Epithelial cell of esophagus (primary cell): ENCODE measurements at places on chromosomes 11 and 22.

DNA sequence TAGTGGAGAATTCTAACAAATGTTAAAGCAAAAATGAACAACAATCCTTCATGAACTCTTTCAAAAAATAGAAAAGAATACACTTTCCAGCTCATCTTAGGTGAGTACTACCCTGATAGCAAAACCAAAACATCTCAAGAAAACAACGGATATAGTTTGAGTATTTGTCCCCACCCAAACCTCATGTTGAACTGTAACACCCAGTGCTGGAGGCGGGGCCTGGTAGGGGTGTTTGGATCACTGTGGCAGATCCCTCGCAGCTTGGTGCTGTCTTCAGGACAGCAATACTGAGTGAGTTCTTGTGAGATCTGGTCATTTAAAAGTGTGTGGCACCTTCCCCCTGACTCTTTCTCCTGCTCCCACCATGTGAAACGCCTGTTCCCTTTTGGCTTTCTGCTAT is 27.0 kb downstream of the NCAPD3 start:
- no peak for DNase-seq

DNA sequence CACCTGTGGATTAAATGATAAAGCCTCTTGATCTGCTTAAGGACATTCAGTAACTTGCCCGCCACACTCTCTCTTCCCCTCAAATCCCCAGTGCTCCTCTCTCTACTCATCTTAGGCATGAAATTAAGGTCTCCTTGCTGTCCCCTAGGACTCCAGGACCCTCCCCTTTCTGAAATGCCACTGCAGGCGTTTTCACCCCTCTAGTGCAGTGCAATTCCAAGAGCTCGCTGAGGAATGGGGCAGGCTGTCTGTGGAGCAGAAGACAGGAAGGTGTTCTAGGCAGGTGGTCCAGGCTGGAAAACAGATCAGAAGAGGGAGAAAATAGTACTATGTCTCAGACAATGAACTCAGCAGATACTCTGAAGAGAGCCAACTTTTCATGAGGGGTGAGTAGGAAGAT is 55.8 kb upstream of the ARHGAP42 start:
- DNase-seq = no peak

GRCh38 chr22:31840585-31840984 is 86.8 kb downstream of the DEPDC5 start:
- no peak for DNase-seq

- DNase-seq = no peak
These were observed 3.1 kb downstream of the CERK start for GRCh38 chr22:46734830-46735453.

GRCh38 chr11:102234779-102235439 is 82.4 kb upstream of the BIRC3 start:
- no peak for DNase-seq

- peak; percentile 72 for DNase-seq
These were observed 1.7 kb downstream of the CYB5R2 start for GRCh38 chr11:7671347-7672215.

DNA sequence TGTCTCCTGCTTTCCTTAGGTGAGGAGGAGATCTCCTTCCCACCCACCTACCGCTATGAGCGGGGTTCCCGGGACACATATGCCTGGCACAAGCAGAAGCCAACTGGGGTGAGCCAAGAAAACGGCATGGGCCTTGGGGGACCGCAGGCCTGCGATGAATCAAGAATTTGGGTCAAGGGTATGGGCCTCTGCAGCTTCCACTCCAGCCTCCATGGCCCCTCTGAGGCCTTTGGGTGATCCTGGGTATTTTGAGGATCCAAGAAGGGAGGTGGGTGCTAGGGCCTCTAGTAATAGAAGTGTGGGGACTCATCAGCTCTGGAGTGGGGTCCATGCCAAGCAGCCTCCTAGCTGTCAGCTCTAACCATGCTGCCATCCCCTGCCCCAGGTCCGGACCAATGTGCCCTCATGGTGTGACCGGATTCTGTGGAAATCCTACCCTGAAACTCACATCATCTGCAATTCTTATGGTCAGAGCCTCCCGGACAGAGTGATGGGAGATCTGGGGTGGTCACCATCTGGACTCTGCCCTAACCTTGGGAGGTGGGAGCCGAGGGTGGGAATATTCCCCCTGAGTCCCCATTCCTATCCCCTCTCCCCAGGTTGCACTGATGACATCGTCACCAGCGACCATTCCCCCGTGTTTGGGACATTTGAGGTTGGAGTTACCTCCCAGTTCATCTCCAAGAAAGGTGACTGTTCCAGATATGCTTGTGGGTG is 8.6 kb downstream of the INPPL1 start:
- DNase-seq = no peak

DNA sequence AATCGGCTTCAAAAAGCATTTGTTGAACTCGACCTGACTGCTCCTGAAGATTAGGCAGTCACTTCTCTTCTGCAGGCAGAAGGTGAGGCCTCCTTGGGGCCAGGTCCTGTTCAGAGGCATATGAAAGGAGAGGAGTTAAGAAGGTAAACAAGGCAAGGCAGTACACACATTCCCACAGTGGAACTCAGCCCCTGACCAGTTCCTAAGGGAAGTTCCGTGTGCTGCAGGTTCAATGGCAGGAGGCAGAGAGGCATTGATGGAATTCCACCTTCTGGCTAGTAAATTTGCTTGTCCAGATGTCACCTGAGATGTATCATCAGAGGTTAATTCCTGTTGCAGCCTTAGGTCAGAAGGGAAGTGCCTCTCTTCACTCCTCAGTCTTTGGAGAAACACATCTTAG is 337.0 kb upstream of the MTNR1B start:
- DNase-seq = no peak

- no peak for DNase-seq
These were observed 13.2 kb downstream of the IGLL1 start for GRCh38 chr22:23566705-23567475.

- DNase-seq = no peak
These were observed 22.9 kb downstream of the MS4A6E start for GRCh38 chr11:60349990-60350389.

DNA sequence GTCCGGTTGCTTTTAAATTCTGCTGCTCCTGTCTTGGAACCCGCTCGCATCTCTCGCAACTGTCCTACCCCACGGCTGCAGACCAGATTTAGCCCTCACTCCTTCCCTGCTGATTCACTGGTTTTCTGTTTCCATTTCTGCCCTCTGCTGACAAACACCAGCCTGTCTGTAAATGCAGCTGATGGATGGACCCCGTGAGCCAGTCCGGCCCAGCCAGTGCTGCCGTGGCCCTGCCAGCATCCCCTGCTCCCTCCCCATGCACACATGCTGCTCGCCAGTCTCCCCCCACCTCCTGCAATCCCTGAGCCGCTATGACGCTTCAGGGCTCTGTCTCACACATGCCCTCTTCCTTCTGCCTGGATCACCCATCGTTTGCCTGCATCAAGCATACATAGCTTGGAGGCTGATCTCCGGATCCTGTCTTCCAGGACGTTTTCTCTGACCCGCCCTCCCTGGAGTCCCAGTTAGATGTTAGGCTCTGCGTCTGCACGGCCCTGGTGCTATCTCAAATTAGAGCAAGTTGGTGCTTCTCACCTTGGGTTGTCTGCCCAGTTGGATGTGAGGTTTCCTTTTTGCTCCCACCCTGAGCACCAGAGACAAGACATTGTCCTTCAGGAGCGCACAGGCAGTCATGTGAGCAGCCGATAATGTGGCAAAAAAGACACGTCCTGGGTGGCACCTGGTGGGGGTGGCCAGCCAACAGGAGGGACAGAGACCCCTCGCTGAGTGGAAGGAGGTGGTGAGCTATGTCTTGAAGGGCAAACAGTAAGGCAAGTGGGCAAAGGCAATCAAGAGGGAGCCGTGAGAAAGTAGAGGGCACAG is 4.3 kb upstream of the ACR start:
- no peak for DNase-seq

- peak; percentile 61 for DNase-seq
These were observed 600 bp downstream of the FCHSD2 start for GRCh38 chr11:73141309-73142127.

- DNase-seq = no peak
These were observed 374.6 kb upstream of the B3GAT1 start for GRCh38 chr11:134786636-134787035.

DNA sequence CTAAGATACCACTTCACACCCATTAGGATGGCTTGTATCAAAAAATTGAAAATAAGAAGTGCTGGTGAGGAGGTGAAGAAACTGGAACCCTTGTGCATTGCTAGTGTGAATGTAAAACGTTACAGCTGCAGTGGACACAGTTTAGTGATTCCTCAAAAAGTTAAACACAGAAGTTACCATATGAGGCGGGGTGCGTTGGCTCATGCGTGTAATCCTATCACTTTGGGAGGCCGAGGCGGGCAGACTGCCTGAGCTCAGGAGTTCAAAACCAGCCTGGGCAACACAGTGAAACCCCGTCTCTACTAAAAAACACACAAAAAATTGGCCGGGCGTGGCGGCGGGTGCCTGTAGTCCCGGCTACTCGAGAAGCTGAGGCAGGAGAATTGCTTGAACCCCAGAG is 43.5 kb downstream of the SGSM3 start:
- no peak for DNase-seq

GRCh38 chr11:78429660-78430059 is 12.0 kb upstream of the GAB2 start:
- DNase-seq = no peak

- no peak for DNase-seq
These were observed 1.5 kb downstream of the ACY3 start for GRCh38 chr11:67648796-67649613.

DNA sequence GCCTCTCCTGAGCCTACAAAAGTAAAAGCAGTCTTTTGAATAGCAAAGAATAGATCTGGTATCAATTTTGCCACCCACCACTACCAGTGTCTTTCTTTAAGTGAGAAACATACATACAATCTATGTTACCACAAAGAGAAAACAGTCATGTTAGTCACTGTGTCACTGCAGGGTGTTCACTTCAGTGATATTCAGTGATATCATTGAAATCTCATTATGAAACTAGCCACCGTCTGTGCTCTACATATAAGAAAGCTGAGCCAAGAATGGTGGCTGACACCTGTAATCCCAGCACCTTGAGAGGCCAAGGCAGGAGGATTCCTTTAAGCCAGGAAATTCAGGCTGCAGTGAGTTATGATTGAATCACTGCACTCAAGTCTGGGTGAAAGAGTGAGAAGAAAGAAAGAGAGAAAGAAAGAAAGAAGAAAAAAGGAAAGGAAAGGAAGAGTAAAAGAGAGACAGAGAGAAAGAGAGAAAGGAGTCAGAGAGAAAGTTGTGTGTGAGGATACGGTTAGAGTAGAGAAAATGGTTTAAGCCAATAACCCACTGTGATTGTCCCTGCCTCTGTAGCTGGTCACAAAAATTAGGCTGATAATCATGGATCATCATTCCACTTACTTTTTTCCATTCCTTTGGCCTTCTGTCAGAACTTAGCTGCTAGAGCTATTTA is 847.1 kb downstream of the FAM181B start:
- no peak for DNase-seq

GRCh38 chr11:113587308-113587739 is 112.1 kb upstream of the DRD2 start:
- DNase-seq = peak; percentile 45

- DNase-seq = no peak
These were observed 18.0 kb downstream of the FAM227A start for GRCh38 chr22:38638216-38638615.

DNA sequence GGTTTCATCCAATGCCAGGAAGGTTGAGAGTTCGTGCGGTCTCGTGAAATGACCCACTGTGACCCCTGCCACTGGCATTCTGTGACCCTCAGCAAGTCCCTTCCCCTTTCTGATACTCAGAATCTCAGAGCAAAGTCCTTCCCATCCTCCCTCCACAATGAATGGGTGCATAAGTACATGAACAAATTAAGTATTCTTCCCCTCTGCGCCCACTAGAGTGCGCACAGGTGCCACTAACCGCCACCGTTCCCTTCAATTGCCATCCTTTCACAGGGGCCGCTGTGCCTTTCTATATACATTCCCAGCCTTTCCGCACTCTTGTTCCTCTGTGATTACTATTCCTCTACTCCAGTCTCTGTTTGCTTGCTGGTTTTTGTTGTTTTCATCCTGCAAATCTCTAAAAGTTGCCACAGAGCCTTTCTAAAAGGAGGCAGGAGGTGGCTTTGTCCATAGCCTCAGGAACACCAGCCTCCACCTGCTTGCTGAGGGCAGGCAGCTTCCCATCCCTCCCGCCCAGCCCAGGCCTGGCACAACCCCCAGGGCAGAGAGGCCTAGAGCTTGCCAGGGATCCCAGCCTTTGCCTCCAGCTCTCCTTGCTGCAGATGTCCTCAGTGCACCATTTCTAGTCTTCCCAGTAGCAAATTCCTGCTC is 6.7 kb upstream of the AP1B1 start:
- peak; percentile 78 for DNase-seq

GRCh38 chr22:41939981-41940831 is 6.7 kb downstream of the CENPM start:
- DNase-seq = peak; percentile 35

DNA sequence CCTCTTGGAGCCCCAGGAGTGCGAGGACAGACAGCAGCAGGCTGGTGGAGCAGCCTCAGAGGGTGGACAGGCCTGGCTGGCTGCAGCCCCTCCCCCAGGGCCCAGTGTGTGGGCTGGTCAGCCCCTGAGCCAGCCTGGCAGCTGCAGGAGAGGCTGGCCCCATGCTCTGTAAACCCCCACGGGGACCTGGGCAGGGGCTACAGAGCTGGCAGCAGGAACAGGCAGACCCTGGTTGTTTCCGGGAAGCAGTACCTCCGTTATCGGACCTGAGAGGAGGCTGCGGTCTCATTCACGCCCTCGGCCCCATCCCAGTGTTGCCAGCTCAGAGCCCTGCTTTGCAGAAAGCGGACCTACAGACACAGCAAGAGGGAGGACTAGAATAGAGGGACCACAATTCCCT is 38.5 kb upstream of the COMT start:
- no peak for DNase-seq

DNA sequence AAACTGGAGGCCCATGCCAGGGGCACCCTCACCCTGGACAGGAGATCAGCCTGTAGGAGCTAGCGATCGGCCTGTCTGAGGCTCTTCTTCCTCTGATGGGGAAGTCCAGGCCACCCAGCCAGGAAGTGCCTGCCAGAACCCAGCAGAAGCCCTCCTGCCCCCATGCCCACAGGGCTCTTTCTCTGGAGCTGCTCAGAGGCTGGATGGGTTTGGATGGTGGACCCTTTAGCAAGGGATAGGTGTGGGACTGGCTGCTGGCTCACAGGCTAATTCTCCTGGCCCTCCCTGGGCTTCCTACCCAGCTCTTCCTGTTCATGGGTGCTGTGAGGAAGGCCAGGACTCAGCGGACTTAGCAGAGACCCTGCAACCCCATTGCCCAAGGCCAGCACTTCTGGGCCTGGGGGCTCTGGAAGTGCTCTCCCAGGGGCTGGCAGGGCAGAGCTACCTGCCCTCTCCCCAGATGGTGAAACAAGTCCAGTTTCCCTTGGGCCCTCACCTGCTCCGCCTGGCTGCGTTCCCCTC is 7.6 kb downstream of the FXYD2 start:
- no peak for DNase-seq

- DNase-seq = no peak
These were observed 215.7 kb upstream of the FOLH1 start for GRCh38 chr11:49424136-49424535.

DNA sequence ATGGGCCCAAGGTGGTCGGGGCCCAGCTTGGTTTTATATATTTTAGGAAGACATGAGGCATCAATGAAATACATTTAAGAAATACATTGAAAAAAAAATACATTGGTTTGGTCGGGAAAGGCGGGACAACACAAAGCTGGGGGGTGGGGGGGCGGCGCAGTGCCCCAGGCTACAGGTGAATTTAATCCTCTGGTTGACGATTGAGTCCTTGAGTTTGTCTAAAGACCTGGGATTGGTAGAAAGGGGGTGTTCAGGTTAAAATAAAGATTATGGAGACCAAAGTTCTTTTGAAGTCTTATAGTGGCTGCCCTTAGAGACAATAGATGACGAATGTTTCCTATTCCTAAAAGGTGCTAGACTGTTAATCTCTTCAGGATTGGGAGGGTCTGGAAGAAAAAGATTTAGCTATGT is 3.1 kb downstream of the IFITM1 start:
- no peak for DNase-seq
